ENCODE measurements at places on chromosomes 12 and 14. TPM values are rescaled to one million over a fixed set of nuclear protein-coding genes. Genes with fewer than 3 reads are reported as not detected.

The POMT2 gene
- 18.0 TPM for polyA plus RNA-seq

The RPGRIP1 gene
- not detected for polyA plus RNA-seq

The DRAM1 gene
- polyA plus RNA-seq = 99.2 TPM

The SRGAP1 gene
- 29.4 TPM for polyA plus RNA-seq

The KCNH3 gene
- polyA plus RNA-seq = 0.09 TPM

The DYNLL1 gene
- 778 TPM for polyA plus RNA-seq

The ARHGAP9 gene
- 0.48 TPM for polyA plus RNA-seq

The CLEC9A gene
- polyA plus RNA-seq = not detected

The LARP4 gene
- 30.9 TPM for polyA plus RNA-seq

The DCAF11 gene
- 29.1 TPM for polyA plus RNA-seq

The MYO1H gene
- polyA plus RNA-seq = not detected

The AMIGO2 gene
- 20.5 TPM for polyA plus RNA-seq

The LMNTD1 gene
- 0.58 TPM for polyA plus RNA-seq

The RIPK3 gene
- polyA plus RNA-seq = 5.1 TPM

The IFI27 gene
- polyA plus RNA-seq = not detected

The EGLN3 gene
- polyA plus RNA-seq = 0.11 TPM

The ZBTB42 gene
- polyA plus RNA-seq = 0.75 TPM

The CLEC1B gene
- not detected for polyA plus RNA-seq

The SMCO2 gene
- 0.18 TPM for polyA plus RNA-seq

The CPNE8 gene
- polyA plus RNA-seq = 3.5 TPM

The LRTM2 gene
- not detected for polyA plus RNA-seq

The CREBL2 gene
- 23.4 TPM for polyA plus RNA-seq

The KRT74 gene
- not detected for polyA plus RNA-seq

The KHNYN gene
- polyA plus RNA-seq = 15.3 TPM

The GRIN2B gene
- not detected for polyA plus RNA-seq

The GXYLT1 gene
- 13.7 TPM for polyA plus RNA-seq

The CCDC196 gene
- polyA plus RNA-seq = not detected

The ERBB3 gene
- polyA plus RNA-seq = 1.9 TPM

The GPR132 gene
- not detected for polyA plus RNA-seq

The DAO gene
- polyA plus RNA-seq = not detected

The SYT1 gene
- 1.7 TPM for polyA plus RNA-seq

The RFX4 gene
- polyA plus RNA-seq = not detected

Data from GM23248 (cell line).